GM12878 (cell line): ENCODE measurements at places on chromosomes 6 and 20. TPM values are rescaled to one million over a fixed set of nuclear protein-coding genes. Genes with fewer than 3 reads are reported as not detected.

The CLPSL2 gene
- not detected in 2 replicates for polyA plus RNA-seq

DNA sequence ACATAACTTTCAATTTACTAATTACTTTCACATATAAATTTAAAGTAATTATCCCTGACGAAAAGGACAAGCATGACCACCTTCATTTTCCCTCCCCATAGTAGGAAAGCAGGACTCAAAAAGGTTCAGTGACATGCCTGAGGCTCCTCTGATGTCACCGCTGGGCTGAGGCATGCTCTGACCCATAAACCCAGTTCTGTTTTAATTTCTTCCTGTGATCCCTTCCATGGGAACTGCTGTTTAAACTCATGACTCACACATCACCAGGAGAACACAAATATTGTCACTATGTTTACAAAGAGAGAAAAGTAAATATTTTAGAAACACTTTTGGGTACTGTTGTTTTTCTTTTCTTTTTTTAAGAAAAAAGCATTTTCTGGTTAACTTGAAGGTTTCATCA is 38.0 kb upstream of the NR2E1 start:
- DNase-seq: no peak

- DNase-seq: no peak
Observed at GRCh38 chr6:38396209-38396608, 243.5 kb downstream of the BTBD9 start.

The PDYN gene
- not detected in 2 replicates for polyA plus RNA-seq

GRCh38 chr6:108574457-108575141 is 13.9 kb downstream of the FOXO3 start:
- DNase-seq: no peak
